ENCODE measurements at places on chromosomes 1 and 21. TPM values are rescaled to one million over a fixed set of nuclear protein-coding genes. Genes with fewer than 3 reads are reported as not detected.

DNA sequence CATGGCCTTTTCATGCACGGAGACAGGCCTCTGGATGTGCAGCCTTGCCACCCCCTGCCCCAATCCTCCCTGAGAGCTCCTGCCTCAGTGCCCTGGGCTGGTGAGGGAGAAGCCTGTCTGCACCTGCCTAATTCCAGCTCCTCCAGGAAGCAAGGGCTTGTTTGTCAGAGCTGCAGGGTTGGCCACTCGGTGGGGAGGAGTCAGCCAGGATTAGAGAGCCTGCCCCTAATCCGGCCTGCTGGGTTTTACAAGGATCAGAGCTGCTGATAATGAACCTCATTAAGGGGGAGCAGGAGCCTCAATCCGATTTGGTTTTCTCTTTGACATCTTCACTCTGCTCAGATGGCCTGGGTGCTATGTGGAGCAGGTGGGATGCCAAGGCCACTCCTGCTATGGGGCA is 31.9 kb upstream of the LHX4 start:
- DNase-seq: no peak

- no peak for DNase-seq
Measured at GRCh38 chr1:31444725-31445448, 31.9 kb downstream of the SERINC2 start.

DNA sequence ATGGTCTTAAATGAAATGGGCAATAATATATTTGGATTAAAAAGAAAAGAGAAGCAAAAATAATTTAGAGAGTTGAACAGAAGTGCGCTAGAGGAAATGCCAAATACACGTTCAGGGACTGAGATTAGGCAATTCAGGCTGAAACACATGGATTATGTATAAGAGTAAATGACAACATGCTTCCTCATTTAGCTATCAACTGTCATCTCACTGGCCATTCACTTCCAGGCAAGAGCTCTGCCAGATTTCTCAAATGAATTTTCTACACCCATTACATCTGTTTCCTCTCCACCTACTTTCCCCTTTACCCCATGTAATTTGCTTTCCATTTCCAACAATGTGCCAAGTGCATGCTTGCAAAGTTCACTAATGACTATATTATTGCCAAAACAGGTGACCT is 582.4 kb downstream of the LTN1 start:
- no peak for DNase-seq

GRCh38 chr1:165645654-165646366 is 14.8 kb downstream of the MGST3 start:
- DNase-seq: peak; percentile 36

DNA sequence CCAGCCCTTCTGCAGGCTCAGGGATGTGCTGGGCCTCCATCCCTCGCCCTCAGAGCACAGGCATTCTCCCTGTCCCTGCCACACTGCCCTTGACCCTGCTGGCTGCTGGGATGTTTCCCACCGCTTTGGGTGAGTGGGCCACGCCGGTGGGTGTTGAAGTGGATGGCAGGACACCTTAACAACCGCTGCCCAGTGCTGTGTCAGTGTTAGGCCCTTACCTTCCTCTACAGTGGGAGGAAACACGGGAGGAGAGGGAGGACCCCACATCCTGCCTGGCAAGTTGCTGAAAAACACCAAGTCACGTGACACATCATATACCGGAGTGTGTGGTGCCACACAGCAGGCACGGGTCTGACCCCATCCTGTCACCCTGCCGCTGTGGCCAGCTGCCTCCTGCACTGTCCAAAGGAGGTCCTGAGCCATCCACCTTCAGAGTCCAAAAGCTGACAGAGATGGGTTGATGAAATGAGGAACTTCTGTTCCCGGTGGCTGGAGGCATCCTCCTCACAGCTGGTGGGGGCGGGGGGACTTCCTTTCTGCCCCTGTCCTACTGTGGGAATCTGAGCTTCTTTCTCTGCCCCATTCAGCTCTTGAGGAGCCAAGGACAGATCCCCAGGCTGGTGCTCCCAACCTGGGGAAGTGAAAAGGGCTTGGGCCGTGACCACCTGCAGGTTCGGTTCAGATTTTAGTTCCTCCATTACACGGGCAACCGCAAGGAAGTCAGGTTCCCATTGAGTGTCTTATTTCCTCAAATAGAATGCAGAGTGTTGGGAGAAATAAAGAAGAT is 3.2 kb upstream of the THEMIS2 start:
- DNase-seq: no peak

GRCh38 chr1:200147094-200147493 is 119.6 kb downstream of the NR5A2 start:
- no peak for DNase-seq

DNA sequence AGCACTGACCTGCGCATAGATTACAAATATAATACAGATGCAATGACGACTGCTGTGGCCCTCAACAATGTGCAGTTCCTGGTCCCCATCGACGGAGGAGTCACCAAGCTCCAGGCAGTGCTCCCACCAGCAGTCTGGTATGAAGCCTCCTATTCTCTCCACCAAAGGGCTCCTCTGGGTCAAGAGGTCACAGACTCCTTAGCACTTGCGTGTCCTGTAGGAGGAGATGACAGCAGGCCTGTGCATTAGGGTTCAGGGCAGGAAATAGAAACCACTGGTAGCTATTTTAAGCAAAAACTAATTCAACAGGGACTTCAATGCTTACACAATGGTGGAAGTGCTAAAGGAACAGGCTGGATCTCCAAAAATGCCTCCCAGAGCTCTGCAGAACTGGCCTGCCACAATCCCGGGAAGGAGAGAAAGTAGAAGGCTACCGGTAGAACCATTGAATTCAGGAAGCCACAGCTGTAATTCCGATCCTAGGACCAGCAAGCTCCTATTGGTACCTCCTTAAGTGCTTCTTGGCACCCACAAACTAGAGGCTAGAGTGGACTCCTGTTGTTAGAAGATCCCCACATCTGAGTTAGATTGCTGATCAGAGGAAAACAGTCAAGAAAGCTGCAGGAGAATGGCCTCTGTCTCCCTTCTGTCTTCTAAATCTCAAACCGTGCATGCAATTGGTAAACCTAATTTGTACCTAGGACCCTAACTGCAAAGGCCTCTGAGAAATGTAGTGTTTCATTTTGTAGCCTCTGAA is 12.7 kb upstream of the DYNLT5 start:
- DNase-seq: no peak

GRCh38 chr1:204367956-204368355 is 8.2 kb upstream of the PLEKHA6 start:
- no peak for DNase-seq

GRCh38 chr1:14761291-14762153 is 163.0 kb downstream of the KAZN start:
- no peak for DNase-seq

- DNase-seq: no peak
Measured at GRCh38 chr1:165490175-165490574, 45.2 kb upstream of the RXRG start.

DNA sequence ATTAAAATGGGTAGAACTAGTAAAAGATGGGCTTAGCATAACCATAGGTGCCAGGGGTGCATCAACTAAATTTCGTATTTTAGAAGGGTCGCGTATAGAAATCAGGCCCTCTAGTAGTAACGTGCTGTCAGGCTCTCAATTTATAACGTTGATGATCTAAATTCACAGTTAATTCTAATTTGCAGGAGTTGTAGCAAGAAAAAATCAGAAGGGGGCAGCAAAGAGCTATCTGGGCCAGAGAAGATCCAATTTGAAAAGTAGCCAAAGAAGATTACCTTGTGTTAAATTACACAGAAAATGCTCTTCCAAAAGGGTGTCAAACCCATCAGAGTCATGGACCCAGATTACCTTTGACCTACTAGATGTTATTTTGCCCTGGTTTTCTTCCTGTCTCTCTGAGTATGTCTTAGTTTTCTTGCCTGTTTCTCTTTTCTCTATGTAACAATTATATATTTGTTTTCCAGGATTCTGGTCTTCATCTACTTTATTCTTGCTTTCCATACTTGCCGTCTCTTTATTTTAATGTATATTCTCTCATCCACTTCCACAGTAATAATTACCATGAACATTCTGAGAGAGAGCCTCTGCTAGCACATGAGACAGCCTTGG is 1030.9 kb downstream of the AMY1C start:
- DNase-seq: peak; percentile 21

GRCh38 chr1:154519591-154519991 is 17.4 kb upstream of the SHE start:
- no peak for DNase-seq

The NBPF6 gene
- total RNA-seq: not detected

The OR10J1 gene
- total RNA-seq: 0.05 TPM

The B3GALT2 gene
- not detected for total RNA-seq

The DESI2 gene
- 114 TPM for total RNA-seq

Measured in NCI-H460 (cell line).